ENCODE measurements at places on chromosomes 4 and X.
A peak's percentile ranks its signal among the peaks of the same experiment; 100 is the strongest.

GRCh38 chr4:41069257-41069656, 145.1 kb downstream of the APBB2 start:
- DNase-seq, result no peak

DNA sequence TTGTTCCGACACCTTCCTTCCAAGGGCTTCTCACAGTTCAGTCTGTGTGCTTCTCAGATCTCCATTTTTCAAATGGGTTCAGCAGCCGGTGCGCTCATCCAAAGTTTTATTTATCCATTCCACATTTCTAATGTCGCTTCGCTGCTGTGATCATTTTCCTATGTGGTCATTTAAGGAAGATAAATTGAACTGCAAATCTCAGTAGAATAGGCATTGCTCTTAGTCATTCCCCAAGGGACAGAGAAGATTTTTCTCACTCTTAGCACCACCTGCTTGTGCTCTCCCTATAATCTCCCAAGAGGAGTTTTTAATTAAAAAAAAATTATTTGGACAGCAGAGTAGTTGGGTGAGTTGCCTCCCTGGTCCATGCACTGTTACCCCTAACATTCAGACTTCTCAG, 278.9 kb upstream of the GATB start:
- DNase-seq, result no peak

DNA sequence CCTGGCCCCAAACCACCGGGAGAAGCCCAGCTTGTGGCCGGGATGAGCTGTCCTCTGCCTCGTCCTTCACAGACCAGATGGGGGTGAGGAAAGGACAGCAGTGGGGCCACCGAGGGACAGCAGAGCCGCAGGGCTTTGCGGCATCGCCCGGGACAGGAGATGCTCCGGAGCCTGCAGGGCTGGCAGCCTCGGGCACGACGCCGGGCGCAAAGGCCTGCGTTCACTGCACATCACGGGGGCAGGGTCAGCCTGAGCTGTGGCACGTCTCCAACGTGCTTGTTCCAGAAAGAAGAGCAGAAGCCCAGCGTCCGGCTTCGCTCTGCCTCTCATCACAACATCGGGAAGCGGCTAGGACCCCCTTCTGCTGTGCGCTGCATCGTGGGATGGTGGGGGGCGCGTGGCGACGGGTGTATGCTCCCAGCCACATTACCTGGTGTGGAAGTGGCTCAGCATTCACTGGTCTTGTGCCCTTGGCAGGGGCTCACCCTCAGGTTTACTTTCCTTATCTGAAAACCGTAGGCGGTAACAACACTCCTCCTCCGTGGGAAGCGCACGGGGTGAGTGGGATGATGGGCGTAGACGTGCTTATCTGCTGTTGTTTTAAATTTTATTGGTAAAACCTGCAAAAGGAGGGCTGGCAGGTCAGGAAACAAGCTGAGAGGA, 7.4 kb downstream of the TADA2B start:
- no peak for DNase-seq

DNA sequence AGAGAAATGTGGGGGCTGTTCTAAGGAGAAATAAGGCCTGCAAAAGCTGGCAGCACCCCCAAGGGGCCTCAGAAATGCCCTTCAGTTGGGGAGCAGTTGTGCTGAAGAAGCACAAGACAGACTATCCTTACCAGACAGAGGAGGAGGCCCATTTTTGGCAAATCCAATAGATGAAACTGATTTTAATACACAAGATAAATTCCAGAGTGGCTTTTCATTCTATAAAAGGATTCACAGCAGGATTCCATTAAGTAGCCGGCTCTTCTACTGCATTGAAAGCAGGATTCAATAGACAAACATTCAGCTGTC, 8.1 kb downstream of the SEPTIN6 start:
- no peak for DNase-seq

GRCh38 chr4:165085946-165086345, 26.7 kb downstream of the TMEM192 start:
- DNase-seq, result no peak

DNA sequence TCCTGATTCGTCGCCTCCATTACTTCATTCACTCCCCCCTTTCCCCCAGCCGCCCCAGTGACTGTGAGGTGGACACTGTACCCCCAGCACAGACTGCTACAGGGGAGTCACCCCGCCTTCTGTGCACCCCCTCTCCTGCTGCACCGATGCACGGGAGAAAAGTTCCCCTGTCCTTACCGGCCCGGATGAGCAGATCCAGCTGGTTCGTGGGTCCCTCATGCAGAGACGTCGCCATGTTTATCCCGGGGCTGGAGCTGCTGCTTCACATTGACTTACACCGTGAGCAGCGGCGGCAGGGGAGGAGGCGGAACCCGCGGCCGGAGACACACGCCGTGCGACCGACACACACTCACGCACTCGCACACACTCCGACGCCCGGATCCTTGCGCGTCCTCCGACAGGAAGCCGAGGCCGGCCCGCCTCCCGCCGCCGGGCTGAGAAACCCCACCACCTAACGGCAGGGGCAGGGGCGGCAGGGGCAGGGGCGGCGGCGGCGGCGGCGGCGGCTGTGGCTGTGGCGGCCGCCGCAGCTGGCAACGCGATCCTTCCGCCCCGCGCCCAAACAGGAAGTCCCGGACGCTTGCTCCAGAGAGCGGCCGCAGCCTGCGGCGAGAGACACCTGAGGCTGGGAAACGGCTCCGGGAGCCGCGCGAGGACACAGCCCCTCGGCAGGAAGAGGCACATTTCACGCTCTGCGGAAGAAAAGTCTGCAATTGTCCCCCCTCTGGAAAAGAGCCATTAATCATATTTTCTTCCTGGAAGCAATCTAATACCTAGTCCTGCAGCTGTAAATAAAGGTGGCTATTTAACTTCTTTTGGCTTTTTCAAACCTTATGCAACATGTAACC, 68.6 kb downstream of the NOCT start:
- DNase-seq, result peak; percentile 33

DNA sequence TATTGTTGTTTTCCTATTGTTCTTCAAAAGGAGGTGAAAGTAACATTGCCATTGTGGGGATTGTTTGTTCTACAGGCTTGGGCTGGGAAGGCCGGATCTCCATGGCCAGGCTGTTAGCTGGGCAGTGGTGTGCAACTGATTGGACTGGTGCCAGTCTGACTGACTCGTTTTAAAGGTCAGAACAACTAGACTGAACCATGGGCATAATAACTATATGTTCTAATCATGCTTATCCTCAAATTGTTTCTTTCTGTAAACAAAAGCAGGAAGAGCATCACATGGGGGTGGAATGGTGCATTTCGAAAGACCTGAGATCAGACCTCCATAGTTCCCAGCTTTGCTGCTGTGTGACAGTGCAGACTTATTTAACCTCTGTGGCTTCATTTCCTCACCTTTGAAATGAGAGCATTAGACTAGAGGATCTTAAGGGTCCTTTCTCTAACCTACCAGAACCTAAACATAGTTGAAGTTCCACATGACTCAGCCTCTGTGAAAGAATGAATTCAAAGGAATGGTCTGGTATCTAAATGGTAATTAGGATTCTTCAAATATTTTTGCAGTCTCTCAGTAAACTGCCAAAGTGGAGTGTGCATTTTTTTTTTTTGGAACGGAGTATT, 66.7 kb upstream of the PGRMC2 start:
- DNase-seq, result no peak

DNA sequence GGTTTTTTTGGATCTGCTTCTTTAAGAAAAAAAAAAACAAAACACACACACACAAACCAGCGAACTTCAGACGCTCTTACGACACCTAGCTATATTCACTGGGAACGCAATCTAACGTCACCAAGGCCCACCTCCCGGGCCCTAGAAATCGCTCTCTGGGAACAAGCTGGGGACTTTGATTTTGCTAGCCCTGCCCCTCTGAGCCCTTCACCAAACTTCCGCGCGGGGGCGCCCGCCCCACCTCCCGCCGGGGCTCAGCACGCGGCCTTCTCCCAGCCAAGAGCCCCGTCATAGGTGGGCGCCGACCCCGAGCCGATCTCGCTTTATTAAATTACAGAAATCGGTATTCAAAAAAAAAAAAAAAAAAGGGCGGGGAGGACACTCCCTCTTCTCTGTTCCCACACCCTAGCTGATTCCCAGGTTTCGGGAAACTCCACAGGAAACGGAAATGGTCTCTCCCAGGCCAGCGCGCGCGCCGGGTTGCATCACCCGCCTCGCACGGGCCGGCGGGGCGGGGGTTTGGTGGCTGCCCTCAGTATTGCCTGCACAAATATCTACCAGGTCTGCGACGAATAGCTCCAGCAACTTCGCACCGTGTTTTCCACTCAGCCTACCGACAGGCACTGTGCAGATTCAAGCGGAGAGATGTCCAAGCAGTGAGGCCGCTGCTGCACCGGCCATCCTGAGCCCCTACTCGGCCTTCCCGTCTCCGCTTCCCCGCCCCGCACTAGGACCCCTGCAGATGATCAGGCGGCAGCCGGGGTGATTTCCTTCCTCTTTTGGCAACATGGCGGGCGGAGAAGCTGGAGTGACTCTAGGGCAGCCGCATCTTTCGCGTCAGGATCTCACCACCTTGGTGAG, at the start of gene EIF2S3:
Gene EIF2S3 (plus strand): TSS at position 775 of the 861 bp plus-strand sequence. CDS start 13 bp downstream, at position 788.
- peak; percentile 56 for DNase-seq

DNA sequence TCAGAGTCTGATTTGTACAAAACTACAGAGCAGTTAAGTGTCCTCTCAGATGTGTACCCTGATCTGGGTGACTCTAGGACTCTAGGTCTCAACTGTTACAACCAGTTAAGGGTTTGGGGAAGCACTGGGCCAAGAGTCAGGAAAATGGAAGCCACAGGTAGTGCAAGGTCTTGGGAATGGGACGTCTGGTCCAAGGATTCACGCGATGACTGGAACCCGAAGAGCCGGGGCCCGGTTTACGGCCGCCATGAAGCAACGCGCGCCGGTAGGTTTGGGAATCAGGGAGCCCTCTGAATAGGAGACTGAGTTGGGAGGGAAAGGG, 321 bp upstream of the HPRT1 start:
- no peak for DNase-seq

DNA sequence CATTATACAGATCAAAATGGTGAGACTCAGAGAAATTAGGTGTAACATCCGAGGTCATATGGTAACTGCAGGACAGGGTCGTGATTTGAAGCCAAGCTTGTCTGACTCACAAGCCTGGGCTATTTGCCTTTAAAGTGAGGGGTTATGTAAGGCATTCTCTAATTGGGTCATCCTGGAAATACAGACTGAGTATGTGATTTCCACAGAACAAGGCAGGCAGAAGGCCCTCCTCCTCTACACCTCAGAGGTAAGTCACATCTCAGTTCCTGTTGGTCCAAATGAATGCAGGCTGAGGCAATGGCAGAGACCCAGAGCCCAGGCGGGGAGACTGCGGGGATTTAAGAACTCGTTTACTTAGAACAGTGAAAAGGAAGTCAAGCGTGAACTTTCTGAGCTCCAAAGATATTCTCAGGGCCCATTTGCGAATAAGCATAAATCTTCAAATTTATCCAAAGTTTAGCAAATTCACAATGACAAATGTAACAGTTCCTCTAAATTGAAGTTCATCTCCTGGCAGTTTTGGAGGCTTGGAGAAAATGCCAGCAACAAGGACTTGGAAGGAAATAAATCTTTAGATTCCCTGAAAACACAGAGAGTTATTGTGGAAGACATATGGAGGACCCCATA, 153.3 kb downstream of the LDB2 start:
- no peak for DNase-seq

Measured in stimulated activated CD8-positive, alpha-beta memory T cell treated with anti-CD3 and anti-CD28 coated beads, Interleukin-4, amount 100 ng/mL, for 4 hours (primary cell).